ENCODE measurements at places on chromosomes 3 and 15.

DNA sequence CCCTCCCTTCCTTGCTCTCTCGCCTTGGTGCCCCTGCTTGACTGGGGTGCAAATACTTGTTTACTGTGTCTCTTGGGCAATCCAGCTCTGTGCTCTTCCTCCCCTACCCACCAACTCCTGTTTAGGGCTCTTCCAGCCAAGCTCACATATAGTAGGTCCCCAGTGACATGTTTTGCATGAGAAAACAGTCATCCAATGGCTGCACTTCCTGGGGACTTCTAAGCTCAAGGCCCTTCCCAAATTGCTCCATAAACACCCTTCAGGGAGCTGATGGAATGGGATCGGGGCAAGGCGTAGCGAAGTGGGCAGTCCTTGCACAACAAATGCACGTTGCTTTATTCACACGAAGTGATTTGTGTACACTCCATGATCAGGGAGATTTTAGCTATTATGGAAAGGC, 9.4 kb upstream of the COPG1 start:
- DNase-seq: no peak

GRCh38 chr3:16148783-16149182, 25.7 kb upstream of the GALNT15 start:
- DNase-seq: peak; percentile 33

DNA sequence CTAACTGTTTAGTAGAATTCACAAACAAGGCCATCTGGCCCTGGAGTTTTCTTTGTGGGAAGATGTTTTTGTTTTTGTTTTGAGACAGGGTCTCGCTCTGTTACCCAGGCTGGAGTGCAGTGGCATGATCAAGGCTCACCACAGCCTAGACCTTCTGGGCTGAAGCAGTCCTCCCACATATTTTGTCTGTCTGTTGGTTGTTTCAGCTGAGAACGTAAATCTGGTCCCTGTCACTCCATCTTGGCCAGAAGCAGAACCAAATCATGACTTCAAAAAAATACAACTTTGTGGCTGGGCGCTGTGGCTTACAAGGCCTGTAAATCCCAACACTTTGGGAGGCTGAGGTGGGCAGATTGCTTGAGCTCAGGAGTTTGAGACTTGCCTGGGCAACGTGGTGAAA, 27.1 kb downstream of the MRAS start:
- no peak for DNase-seq

DNA sequence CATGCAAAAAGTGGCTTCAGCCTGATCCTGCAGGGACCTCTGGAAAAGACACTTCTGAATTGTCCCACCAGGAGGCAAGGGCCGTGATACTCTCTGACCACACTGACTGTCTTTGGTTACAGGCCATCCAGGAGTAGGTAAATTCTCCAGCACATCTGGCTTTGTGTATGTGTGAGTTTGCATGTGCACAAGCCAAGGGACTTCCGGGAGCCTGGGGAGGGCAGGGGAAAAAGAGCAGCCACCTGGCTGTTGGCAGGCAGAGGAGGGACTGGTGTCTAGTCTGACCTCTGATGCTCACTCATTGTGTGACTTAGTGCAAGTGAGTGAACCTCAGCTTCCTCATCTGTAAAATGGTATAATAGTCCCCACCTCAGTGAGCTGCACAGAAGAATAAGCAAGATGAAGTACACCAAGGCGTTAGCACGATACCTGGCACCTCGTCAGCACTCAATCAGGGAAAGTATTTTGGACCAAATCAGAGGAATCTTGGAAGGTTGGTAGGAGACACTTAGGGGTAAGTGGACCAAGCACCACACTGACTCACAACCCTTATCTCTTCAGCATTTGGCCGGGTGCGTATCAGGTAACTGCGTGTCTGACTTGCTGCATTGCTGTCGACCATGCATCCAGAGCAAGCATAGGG, 19.1 kb downstream of the KLHL6 start:
- no peak for DNase-seq

- DNase-seq: no peak
These were observed 32.8 kb upstream of the PYDC2 start for GRCh38 chr3:191428177-191428576.

DNA sequence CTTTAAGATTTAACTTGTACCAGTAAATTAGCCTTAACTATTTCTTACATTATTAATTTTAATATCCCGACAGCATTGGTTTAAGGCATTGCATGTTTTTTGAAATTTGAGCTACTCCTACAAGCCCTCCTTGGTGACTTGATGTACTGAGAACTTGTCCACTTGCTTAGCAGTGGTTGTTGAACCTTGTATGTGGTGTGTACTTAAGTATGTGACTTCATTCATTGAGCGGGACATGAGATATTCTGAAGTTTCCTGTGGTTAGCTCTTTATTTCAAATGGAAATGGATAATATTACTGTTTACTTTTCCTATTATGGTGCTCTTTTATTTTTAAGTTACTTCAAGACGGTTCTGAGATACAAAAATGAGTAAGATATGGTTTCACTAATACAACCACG, 3.6 kb upstream of the COL6A5 start:
- DNase-seq: no peak

DNA sequence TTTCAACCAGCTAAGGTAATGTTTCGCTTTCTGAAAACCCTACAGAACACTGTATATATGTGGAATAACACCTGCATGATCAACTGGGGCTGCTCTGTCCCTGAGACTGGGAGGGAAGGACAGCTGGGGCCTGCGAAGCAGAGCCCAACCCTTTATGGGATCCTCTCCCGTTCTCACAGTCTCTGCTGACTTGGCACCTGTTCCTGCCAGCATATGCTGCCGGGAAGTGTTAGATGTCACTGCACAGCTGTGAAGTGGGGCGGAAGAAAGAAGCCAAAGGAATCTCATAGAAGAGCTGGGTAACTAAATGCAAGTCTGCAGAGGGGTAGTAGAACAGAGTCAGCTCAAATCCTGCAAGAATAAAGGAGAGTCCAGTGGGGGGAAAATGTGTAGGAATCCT, 29.6 kb downstream of the LRRC3B start:
- no peak for DNase-seq

DNA sequence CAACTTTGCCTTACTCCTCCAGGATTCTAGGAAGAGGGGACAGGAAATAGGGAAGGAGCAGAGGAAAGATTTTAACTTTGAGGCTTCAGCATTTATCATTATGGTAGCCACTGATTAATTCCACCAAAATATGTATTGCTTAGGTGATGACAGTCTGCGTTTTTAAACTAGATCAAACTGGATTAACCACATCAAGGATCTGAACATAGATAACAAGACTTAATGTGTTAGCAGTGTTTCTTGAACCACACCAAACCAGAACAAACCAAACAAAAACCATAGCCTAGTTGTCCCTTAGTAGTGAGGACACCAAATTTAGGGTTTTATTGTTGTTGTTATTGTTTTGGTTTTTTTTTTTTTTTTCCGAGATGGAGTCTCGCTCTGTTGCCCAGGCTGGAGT, 113.5 kb upstream of the LMOD3 start:
- no peak for DNase-seq

GRCh38 chr3:46094506-46094905, 67.2 kb upstream of the XCR1 start:
- no peak for DNase-seq

- peak; percentile 38 for DNase-seq
These were observed 101.3 kb downstream of the DPH6 start for GRCh38 chr15:35444557-35445204.

GRCh38 chr15:59522988-59523461, 85.0 kb downstream of the FAM81A start:
- no peak for DNase-seq

- no peak for DNase-seq
These were observed 87.7 kb upstream of the DCLK3 start for GRCh38 chr3:36852071-36852470.

GRCh38 chr15:23503980-23504379, 56.9 kb upstream of the GOLGA6L2 start:
- no peak for DNase-seq

- DNase-seq: no peak
These were observed 201.6 kb downstream of the THSD4 start for GRCh38 chr15:71316911-71317310.

DNA sequence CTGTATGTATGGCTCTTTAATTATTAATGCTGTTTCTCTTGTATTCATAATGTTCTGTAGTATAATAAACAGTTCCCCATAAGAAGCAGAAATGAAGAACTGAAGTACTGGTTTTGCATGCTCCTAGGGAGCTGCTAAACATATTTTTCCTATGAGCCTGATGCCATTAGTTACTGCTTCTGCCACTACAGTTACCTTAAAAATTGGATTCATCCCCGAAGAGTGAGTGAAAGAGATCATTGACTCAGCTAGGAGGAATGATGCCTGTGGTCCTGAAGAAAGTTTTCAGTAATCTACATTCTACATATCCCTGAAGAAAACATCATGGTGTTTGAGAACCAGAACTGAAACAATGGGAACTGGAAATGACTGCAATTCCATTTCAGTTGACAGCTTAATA, 37.1 kb upstream of the ST3GAL6 start:
- DNase-seq: no peak

DNA sequence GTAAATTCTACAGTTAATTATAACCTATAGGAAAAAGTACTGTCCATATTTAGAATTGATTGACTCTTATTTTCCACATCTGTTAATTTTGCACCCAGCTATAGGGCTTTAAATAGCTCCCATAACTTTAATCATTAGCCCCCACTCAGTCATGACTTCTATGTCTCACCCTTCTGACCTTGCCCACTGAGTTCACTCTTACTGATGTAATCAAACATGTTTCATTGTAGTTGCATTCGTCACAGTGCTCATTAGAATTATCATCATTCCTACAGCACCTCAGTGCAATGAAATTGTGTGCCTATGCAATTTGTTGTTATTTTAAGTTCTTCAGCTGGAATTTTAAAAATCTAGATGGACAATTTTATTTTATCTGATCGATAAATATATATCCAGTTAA, 151.4 kb downstream of the TIGIT start:
- DNase-seq: no peak

GRCh38 chr3:61805510-61806080, 244.2 kb downstream of the PTPRG start:
- no peak for DNase-seq

GRCh38 chr3:45946307-45946706, 3.0 kb downstream of the CXCR6 start:
- no peak for DNase-seq

GRCh38 chr15:86903642-86904421, 824.2 kb downstream of the AGBL1 start:
- no peak for DNase-seq

DNA sequence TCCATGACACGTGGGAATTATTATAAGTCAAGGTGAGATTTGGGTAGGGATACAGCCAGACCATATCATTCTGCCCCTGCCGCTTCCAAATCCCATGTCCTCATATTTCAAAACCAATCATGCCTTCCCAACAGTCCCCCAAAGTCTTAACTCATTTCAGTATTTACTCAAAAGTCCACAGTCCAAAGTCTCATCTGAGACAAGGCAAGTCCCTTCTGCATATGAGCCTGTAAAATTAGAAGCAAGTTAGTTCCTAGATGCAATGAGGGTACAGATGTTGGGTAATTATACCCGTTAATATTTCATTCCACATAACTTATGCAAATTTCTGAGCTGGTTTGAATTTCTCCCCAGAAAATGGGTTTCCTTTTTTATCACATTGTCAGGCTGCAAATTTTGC, 47.7 kb downstream of the RNF111 start:
- DNase-seq: peak; percentile 18

GRCh38 chr15:63712828-63713520, 115.8 kb downstream of the FBXL22 start:
- no peak for DNase-seq

GRCh38 chr3:186772701-186773417, 10.5 kb upstream of the EIF4A2 start:
- peak; percentile 65 for DNase-seq

DNA sequence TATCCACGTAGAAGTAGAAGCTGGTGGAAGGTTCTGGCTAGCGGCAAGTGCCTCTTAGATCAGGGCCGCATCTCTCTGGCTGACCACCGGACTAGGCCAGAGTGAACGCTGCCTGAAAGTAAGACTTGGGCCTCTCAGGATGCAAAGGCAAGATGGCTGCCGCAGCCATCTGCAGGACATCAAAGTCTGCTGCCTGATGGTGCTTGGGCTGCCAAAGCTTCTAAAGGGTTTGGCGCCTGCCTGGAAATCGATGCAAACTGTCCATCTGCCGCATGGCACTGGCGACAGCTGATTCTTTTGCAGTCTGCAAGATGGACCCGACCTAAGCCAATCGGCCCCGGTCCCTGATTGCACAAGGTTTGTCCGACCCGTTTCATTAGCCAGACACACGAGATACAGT, 196.7 kb upstream of the TBC1D5 start:
- DNase-seq: no peak

DNA sequence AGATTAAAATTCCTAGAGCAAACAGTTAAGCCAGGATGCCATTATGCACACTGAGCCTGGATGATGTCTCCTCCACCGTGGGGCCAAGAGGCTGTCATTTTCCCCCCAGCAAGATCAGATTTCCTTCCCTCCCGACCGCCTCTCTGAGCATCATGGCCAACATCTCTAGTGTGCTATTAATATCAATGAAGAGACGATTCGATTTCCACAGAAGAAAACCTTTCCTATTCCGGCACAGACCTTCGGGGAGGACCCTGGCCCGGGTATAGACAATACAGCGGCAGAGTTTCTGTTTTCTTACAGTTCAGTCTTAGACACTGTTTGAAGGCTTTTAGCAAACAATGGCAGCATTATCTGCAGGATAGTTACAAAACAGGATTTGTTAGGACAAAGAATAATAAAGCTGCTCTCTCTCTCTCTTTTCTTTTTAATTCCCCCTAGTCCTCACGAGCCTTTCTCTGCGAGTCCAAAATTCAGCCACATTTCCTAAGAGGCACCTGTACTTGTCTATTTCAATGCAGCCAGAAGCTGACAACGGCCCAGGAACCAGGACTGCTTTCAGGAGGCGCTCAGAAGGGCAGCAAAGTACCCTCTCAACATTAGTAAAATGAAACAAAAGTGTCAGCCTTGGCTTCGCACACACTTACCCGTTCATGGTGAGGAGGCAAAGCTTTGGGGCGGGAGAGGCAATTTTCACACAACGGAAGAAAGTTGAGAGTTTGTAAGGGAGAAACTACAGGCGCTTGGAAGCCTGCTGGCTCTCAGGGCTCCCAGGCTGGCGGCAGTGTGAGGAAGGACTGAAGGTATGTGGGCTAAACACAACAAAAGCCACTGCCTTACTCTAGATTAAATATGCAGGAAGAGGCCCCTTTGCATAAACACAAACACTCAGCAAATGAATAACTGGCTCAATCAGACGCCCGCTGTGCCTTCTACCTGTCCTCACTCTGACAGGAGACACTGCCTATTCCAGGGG, 278.0 kb downstream of the FOXP1 start:
- peak; percentile 62 for DNase-seq

GRCh38 chr3:144362126-144362525, 390.5 kb downstream of the DIPK2A start:
- no peak for DNase-seq

- DNase-seq: no peak
These were observed 10.3 kb downstream of the RMDN3 start for GRCh38 chr15:40744815-40745152.

GRCh38 chr3:129224984-129225393, 24.4 kb upstream of the COPG1 start:
- DNase-seq: peak; percentile 65

DNA sequence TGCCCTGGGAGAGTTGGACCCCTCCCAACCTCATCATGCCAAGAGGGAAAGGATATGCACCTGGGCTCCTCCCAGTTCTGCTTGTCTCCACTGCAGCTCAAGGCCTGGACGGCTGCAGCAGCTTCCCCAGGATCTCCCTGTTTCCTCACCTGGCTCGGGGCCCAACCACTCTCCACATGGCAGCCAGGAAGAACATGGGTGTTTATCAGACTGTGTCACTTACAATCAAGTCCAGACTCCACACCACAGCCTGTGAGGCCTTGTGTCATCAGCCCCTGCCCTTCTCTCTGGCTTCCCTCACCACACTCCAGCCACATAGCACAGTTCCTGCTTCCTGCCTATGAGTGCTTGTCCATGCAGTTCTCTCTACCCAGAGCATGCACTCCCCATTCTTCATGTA, 534.4 kb downstream of the EPHB1 start:
- DNase-seq: no peak
